ENCODE measurements at places on chromosomes 16 and 17. TPM values are rescaled to one million over a fixed set of nuclear protein-coding genes. Genes with fewer than 3 reads are reported as not detected.
A peak's percentile ranks its signal among the peaks of the same experiment; 100 is the strongest.

The MT1A gene
- not detected for total RNA-seq

DNA sequence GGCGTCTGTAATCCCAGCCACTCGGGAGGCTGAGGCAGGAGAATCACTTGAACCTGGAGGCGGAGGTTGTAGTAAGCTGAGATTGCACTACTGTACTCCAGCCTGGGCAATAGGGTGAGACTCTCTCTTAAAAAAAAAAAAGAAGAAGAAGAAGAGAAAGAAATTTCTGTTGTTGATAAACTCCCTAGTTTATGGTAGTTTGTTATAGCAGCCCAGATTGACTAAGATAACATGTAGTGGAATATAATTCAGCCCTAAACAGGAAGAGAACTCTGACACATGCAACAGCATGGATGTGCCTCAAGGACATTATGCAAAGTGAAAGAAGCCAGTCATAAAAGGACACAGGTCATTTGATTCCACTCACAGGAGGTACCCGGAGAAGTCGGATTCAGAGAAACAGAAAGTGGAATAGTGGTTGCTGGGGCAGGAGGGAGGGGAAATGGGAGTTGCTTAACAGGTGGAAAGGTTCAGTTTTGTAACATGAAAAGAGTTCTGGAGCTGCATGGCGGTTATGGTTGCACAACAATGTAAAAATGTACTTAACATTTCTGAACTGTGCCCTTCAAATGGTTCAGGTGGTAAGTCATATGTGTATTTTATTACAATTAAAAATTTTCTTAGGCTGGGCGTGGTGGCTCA, 26.0 kb upstream of the PRM1 start:
- H3K36me3 ChIP-seq: no peaks in the 10 kb centered on the region
- DNase-seq: no peak
- no peak overlapping the region for H3K27ac ChIP-seq
- no peaks in the 10 kb centered on the region for H3K27me3 ChIP-seq
- no peak overlapping the region for H3K4me3 ChIP-seq

DNA sequence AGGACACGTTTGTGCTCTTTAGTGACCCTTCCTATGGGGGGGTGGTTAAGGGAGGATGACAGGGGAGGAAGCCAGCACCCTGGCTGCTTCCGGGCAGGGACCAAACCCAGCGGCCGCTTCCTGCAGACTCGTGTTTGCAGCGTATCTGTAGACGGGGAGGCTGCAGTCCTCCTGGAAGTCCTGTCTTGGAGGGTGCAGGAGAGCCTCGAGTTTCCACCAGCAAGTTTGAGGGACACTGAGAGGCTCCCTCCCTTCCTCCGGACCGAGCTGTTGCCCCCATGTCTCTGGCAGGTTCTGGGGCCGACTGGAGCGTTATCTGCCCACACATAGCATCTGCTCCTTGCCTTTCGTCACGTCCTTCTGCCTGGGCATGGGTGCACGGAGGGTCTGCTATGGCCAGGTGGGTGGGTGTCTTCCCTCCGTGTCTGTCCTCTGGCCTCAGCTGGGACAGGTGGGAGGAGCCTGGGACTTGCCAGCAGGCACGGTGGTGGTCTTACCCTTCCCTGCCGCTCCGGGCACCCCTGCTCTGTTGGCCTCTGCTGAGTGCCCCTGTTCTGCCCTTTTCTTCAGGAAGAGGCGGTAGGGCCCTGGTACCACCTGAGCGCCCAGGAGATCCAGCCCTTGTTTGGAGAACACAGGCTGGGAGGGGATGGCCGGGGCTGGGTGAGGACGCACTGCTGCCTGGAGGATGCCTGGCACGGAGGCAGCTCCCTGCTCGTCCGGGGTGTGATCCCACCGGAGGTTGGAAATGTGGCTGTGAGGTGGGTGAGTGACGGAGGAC, 8.8 kb downstream of the ENGASE start:
- DNase-seq: no peak
- no peak overlapping the region for H3K27ac ChIP-seq
- no peak overlapping the region for H3K4me3 ChIP-seq
- H3K4me1 ChIP-seq: no peaks in the 10 kb centered on the region
- no peaks in the 10 kb centered on the region for H3K27me3 ChIP-seq

DNA sequence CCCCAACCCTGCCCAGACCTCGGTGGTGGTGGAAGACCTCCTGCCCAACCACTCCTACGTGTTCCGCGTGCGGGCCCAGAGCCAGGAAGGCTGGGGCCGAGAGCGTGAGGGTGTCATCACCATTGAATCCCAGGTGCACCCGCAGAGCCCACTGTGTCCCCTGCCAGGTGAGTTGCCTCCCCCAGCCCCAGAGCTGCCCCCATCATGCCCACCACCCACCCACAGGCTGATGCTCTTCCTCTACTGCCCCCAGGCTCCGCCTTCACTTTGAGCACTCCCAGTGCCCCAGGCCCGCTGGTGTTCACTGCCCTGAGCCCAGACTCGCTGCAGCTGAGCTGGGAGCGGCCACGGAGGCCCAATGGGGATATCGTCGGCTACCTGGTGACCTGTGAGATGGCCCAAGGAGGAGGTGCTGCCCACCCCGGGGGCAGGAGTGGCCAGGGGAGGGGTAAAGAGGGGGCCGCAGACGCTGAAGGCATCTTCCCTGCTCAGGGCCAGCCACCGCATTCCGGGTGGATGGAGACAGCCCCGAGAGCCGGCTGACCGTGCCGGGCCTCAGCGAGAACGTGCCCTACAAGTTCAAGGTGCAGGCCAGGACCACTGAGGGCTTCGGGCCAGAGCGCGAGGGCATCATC, 8.4 kb downstream of the GALK1 start:
- no peak overlapping the region for H3K4me3 ChIP-seq
- no peak overlapping the region for H3K27ac ChIP-seq
- H3K36me3 ChIP-seq: peaks cover 51% of the 10 kb centered on the region
- DNase-seq: no peak
- H3K4me1 ChIP-seq: no peaks in the 10 kb centered on the region

GRCh38 chr17:27199948-27200347, 94.0 kb upstream of the WSB1 start:
- peaks cover 9% of the 10 kb centered on the region for H3K4me1 ChIP-seq
- H3K27ac ChIP-seq: no peak overlapping the region
- H3K4me3 ChIP-seq: no peak overlapping the region
- DNase-seq: peak; percentile 20
- no peaks in the 10 kb centered on the region for H3K36me3 ChIP-seq

- no peak overlapping the region for H3K4me3 ChIP-seq
- peaks cover 11% of the 10 kb centered on the region for H3K4me1 ChIP-seq
- no peaks in the 10 kb centered on the region for H3K36me3 ChIP-seq
- no peak overlapping the region for H3K27ac ChIP-seq
- H3K27me3 ChIP-seq: no peaks in the 10 kb centered on the region
- no peak for DNase-seq
Measured at GRCh38 chr16:3063625-3064386, 1.6 kb upstream of the IL32 start.

DNA sequence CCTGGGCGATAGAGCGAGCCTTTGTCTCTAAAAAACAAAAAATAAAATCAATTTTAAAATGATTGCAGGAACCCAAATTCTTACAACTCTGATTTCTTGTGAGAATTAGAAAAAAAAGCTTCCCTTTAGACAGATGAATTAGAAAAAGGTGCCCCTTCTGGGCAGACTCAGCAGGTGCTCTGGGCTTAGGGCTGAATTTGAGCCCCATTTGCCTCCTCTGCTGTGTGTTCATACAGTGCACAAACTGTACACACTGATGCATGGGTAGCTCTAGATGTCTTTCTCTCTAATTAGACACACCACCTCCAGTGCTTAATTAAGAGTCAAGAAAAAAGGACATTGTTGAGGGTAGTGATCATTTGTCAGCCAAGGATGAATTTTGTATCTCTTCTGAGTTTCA, 38.5 kb upstream of the NOL11 start:
- H3K27me3 ChIP-seq: no peaks in the 10 kb centered on the region
- DNase-seq: no peak
- no peaks in the 10 kb centered on the region for H3K4me1 ChIP-seq
- no peak overlapping the region for H3K27ac ChIP-seq

DNA sequence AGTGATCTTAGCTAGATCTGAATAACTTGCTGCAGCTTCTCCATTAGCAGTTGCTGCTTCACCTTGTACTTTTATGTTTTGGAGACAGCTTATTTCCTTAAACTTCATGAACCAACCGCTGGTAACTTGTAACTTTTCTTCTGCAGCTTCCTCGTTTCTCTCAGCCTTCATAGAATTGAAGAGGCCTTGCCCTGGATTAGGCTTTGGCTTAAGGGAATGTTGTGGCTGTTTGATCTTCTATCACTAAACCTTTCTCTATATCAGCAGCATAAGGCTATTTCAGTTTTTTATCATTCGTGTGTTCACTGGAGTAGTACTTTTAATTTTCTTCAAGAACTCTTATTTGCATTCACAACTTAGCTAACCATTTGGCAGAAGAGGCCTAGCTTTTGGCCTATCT, 21.5 kb upstream of the TMEM92 start:
- no peaks in the 10 kb centered on the region for H3K36me3 ChIP-seq
- peaks cover 4% of the 10 kb centered on the region for H3K27me3 ChIP-seq
- no peak overlapping the region for H3K27ac ChIP-seq
- no peak for DNase-seq
- no peak overlapping the region for H3K4me3 ChIP-seq

DNA sequence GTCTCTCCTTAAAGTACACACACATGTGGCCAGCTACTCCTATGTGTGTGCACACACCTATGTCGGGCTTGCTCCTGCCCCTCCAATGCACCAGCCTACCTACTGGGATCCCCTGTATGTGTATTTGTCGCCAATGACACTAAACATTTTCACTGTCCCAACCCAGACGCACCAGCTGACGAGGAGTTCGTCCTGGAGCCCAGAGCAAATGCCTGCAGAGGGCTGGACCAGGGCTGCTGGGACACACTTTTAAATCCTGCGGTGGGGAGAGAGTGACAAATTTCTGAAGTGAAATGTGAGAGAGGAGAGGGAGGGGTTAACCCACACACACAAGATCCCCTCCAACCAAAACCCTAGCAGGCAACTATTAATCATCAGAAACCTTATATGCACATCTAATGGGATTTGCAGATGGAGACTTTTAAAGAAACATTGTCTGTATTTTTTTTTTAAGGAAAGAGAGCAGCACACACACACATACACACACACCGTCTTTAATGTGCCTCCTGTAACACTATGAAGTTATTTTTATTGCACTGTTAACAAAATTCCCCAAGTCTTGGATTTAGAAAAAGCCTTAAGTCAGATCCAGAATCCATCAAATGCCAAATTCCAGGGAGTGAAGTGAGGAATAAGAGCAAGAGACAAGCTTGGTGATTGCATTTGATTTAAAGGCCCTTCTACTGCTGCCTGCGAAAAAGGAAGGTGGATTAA, at the start of gene MEOX1:
Gene MEOX1, minus strand, starts transcription at position 224 of the 714 bp plus-strand sequence. CDS start 388 bp downstream, outside the sequence.
- peak; percentile 88 for DNase-seq
- H3K27ac ChIP-seq: no peak within 1 kb of the TSS
- H3K36me3 ChIP-seq: no peaks in the 10 kb centered on the region
- peaks cover 9% of the 10 kb centered on the region for H3K4me1 ChIP-seq
- no peaks in the 10 kb centered on the region for H3K27me3 ChIP-seq
